Activated CD8-positive, alpha-beta memory T cell treated with anti-CD3 and anti-CD28 coated beads, Interleukin-2, amount 10 ng/mL, durations not matched to agents 7 days and 5 days (primary cell): ENCODE measurements at places on chromosomes 5 and 9. TPM values are rescaled to one million over a fixed set of nuclear protein-coding genes. Genes with fewer than 3 reads are reported as not detected.
A peak's percentile ranks its signal among the peaks of the same experiment; 100 is the strongest.

- H3K4me1 ChIP-seq: no peaks in the 10 kb centered on the region
- no peak for DNase-seq
- no peak overlapping the region for H3K27ac ChIP-seq
- no peaks in the 10 kb centered on the region for H3K27me3 ChIP-seq
These were observed 457.7 kb downstream of the EFNA5 start for GRCh38 chr5:107213025-107213424.

SPTLC1 gene
- 62.4 TPM for total RNA-seq

DNA sequence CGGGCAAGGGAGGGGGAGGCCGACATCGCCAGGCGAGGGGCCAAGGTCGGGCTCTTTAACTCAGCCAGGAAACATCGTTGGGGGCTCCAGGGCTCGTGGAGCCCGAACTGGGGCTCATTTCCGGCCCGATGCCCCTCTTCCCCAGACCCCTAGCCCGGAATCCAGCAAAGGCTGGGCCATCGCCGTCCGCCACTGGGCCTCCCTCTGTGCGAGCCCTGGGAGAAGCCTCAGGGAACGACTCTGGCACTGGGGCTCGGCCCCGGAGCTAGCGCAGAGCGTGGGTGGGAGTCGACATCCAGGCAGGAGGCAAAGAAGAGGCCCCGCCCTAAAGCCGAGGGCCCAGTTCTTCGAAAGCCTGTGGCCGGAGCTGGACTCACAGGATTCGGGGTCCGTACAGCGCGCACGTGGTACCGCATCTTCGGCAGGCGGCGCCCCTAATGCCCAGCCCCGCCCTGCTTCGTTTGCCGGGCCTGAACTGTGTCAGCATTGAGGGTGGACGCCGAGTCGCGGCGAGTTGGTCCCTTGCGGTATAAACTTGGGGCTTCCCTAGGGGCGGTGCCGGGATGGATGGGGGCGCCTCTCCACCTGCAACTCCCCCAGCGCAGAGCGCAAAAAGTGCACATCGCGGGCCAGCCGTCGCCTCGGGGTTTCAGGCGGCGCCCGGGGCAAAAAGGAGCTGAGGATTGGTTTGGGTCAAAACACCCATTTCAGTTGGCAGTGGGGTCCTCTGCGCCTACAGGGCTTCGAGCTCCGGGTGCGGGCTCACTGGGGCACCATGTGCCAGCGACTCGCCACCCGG is 3.6 kb upstream of the PAX5 start:
- H3K4me3 ChIP-seq: peak overlapping the region; percentile 73
- DNase-seq: no peak
- H3K4me1 ChIP-seq: peaks cover 37% of the 10 kb centered on the region
- peaks cover 3% of the 10 kb centered on the region for H3K36me3 ChIP-seq
- no peak overlapping the region for H3K27ac ChIP-seq

SLC25A2 gene
- total RNA-seq: 1.1 TPM

SLC36A2 gene
- not detected for total RNA-seq

DNA sequence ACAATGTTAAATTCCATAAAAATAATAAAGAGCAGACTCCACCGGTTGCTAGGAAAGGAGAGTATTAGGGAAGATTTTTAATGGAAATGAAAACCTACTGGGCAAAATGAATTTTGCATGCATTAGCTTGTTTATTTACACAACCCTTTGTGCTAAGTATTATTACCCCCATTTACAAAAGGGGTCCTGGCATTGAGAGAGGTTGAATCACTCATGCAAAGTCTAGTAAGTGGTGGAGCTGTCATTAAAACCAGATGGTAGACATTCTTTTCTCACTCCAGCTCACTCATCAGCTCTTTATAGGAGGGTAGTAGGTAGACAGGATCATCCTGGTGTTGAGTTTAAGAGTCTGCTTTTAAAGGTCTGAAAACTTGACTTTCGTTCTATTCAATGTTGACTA is 395.1 kb downstream of the PLK2 start:
- no peak for DNase-seq
- H3K36me3 ChIP-seq: no peaks in the 10 kb centered on the region
- H3K27ac ChIP-seq: no peak overlapping the region
- no peak overlapping the region for H3K4me3 ChIP-seq

PALM2AKAP2 gene
- total RNA-seq: not detected

- DNase-seq: peak; percentile 83
- H3K27ac ChIP-seq: peak overlapping the region; percentile 88
- H3K4me1 ChIP-seq: peaks cover 63% of the 10 kb centered on the region
- H3K36me3 ChIP-seq: no peaks in the 10 kb centered on the region
- H3K4me3 ChIP-seq: peak overlapping the region; percentile 45
These were observed 78.9 kb upstream of the RPS23 start for GRCh38 chr5:82356808-82357671.

RNF183 gene
- not detected for total RNA-seq

DNA sequence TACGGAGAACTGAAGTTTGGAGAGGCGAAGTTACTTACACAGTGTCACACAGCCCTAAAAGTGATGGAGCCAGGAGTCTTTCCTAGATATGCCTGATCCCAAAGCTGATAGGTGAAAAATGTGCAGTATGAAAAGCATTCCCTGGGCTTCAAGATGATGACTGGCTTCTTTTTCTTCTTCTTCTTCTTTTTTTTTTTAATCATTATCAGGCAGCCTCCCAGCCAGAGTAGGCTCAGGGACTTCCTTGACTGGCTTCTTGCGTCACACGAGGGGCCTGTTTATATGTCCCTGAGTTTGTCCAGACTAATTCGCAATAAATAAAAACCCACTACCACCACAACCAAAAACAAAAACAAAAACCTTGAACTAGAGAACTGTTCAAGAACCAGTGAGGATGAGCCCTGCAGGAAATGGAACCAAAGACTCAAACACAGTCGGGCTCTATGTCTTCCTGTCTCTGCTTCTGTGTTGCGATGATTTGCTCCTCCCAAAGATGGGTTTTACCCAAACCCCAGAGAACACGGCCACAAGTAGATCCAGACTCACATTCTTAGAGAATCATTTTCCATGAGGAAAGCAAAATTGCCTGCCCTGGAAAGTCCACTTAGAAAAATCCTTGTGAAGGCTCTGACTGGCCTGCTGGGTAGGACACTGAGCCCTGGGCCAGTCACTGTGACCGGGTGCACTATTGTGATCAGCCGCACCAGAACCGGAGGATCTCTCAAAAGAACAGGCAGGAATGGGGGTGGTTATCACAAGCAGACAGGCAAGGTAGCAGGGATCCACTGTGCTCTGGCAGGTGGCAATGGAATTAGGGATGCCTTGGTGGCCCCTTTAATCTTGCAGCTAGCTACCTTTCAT is 38.0 kb upstream of the ADAM19 start:
- H3K4me1 ChIP-seq: peaks cover 45% of the 10 kb centered on the region
- peaks cover 12% of the 10 kb centered on the region for H3K36me3 ChIP-seq
- H3K27me3 ChIP-seq: no peaks in the 10 kb centered on the region
- no peak for DNase-seq

CA9 gene
- total RNA-seq: 0.21 TPM

- no peaks in the 10 kb centered on the region for H3K4me1 ChIP-seq
- no peak for DNase-seq
- H3K27ac ChIP-seq: no peak overlapping the region
These were observed 241.5 kb upstream of the CLINT1 start for GRCh38 chr5:158100373-158100888.

SLC46A2 gene
- not detected for total RNA-seq

- no peak for DNase-seq
- H3K27me3 ChIP-seq: peaks cover 52% of the 10 kb centered on the region
- H3K4me1 ChIP-seq: peaks cover 45% of the 10 kb centered on the region
- H3K27ac ChIP-seq: no peak overlapping the region
- no peak overlapping the region for H3K4me3 ChIP-seq
- no peaks in the 10 kb centered on the region for H3K36me3 ChIP-seq
These were observed 84.2 kb downstream of the ESM1 start for GRCh38 chr5:54900984-54901725.
